EH (cell line): ENCODE measurements at places on chromosomes 4 and X.

DNA sequence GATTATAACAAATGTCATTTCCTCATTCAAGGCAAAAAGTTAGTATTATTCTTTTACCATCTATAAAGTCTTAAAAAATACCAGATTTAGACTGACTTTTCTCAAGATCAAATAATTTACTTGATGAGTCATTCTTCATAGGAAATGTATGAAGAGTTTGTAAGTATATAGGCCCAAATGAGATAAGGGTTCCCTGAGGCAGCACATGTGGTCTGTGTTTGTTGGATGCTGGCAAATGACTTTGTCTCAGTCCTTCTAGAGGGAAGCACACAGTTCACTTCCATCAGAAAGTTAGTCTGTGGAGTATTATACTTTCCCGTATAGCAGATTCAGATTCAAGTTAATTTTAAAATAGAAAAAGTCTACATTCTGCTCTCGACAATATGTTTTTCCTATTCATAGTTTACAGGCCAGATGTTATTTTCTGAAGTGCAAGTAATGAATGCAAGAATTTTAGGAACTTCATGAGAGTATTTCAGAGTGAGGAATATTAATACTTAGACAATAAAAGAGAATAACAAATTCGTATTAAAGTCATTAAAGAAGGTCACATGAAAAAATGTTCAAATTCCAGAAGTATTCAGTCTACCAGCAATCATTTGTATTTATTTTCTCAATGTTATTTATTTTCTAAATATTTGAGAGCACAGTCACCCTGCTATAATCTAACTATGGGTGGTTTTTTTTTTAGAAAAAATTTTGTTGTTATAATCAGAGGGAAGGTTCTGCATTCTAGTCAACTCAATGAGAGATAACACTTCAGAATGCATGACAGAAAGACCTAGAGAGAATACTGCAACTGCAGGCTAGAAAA lies 601.8 kb upstream of the ZFP42 start:
- DNase-seq: peak; percentile 73

- peak; percentile 47 for DNase-seq
These were observed 63.9 kb downstream of the LCORL start for GRCh38 chr4:17957688-17958087.

- DNase-seq: peak; percentile 75
These were observed 26.4 kb downstream of the NOP14 start for GRCh38 chr4:2936773-2937145.

GRCh38 chr4:1622956-1623355 lies 61.2 kb downstream of the FAM53A start:
- no peak for DNase-seq

GRCh38 chr4:108881190-108881589 lies 118.3 kb upstream of the ETNPPL start:
- peak; percentile 96 for DNase-seq
